ENCODE measurements at places on chromosomes 12 and 14.

- peak; percentile 40 for DNase-seq
Measured at GRCh38 chr12:4855121-4855924, 54.4 kb upstream of the KCNA1 start.

GRCh38 chr12:127677537-127678131 is 589.3 kb upstream of the TMEM132C start:
- peak; percentile 41 for DNase-seq

DNA sequence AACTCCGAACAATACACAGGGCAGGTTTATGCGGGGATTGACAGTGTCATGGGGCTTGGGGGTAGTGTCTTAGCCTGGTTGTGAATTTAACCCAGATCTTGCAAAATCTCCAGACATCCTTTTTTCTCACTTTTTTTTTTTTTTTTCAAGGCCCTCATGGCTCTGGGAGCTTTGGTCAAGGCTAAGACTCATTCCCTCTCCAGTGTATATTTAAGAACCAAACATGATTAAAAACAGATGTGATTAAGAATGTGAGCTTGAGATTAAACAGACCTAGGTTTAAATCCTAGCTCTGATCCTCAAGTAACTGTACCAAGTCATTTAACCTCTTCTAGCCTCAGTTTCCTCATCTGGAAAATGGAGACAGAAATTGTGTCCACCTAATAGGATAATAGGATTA is 151.7 kb upstream of the FUT8 start:
- no peak for DNase-seq

DNA sequence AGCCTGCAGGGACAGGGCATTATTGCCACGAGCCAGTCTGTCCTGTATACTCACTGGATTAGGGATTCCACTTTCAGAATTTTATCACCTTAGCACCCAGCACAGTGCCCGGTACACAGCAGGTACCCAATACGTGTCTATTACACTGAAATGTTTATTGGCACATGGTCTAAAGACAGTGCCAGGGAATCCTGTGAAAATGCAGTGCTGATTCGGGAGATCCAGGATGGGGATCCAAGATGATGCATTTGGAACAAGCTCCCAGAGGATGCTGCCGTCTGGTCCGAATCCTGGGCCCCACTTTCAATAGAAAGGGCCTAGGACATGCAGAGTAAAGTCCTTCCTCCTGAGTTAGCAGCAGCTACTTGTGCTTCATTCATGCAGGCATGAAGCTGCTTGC is 230.7 kb downstream of the CACNA1C start:
- no peak for DNase-seq

GRCh38 chr12:120581998-120582397 is 796 bp upstream of the POP5 start:
- DNase-seq = no peak

DNA sequence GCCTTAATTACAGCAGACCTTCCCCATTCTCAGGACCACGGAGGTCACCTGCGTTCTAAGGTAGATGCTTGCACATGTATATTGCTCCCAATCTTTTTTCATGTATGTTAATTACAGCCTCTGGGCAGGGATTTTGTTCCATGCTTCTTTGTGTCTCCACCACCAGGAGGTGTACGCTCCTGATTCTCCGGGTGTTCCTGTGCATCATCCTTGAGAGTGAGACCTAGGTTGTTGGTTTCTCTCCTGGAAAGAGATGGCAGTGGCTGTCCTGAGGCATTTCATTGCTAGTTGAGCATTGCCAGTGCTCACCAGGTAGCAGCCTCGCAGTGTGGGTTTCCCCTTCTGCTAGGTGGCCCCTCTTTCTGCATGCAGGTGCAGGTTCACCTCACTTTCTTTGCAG is 52.8 kb downstream of the KCNK13 start:
- no peak for DNase-seq

DNA sequence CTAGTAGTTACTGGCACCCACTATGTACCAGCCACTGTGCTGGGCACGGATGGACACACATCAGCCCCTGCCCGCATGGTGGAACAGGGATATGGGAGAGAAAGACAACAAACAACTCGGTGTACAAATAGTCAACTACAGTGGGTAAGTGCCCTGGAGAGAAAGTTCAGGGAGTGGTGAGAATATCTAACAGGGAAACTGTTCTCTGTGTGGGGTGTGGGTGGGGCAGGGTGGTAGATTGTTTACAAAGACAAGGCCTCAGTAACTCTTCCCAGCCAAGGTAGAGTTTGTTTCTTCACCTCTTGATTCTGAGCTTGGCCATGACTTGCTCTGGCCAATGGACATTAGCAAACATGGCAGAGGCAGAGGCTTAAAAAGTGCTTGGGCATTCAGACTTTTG is 12.9 kb upstream of the CLMN start:
- no peak for DNase-seq

DNA sequence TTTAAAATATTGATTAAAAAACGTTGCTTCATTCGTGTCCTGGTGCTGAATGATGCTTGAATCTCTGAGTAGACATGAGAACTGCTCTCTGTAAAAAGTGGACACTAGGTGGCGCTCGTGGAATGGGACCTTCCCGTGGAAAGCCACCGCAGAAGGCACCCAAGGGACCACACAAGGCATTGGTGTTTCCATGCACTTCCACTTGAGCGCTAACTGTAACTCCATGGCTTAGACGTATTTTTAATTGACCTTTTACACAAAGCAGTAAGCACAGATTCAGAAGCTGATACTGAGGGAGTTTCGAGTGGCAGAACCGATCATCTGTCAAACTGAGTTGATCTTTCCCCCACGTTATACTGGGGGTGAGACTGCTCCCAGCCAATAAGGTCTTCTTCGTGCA is 135.3 kb downstream of the PRKCH start:
- peak; percentile 76 for DNase-seq

DNA sequence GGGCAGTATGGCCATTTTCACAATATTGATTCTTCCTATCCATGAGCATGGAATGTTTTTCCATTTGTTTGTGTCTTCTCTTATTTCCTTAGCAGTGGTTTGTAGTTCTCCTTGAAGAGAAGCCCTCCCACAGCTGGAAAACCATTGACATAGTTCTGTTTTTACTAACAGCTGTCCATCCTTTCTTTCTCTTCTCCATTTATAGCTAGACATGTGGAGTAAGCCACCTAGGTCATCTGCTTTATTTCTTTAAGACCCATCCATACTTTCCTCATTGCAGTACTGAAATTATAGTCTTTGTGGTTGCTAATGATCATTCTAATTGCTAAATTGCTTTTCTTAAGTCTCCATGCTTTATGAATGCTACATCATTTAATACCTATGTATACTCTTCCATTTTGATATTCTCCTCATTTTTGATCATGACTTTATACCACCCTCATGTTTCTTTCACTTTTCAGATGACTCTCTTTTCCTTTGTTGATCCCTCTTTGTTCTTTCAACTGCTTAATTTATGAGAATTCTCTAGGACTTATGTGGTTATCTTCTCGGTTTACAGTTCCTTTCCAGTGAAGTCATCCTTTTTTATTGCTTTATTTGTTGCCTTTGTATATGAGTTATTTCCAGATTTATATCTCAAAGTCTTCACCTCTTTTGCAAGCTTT is 114.2 kb downstream of the PCNX1 start:
- DNase-seq = no peak

DNA sequence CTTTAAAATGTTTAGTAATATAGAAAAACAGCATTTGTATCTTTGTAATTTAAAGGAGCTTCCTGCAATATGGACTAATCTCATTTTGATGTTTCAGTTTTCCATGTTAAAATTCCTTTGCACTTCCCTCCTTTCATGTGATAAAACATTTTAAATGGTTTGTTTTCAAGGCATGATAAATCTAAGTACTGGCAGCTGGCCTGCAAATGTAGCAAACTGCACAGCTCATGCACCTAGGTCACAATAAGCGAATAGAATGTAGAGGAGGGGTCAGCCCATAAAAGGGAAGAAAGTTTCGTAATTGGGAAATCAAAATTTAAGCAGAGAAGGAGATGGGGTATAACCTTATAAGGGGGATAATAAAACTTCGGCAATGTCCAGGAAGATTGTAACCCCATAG is 80.0 kb upstream of the KCNH3 start:
- DNase-seq = no peak

GRCh38 chr14:64640839-64641238 is 63.4 kb upstream of the PLEKHG3 start:
- no peak for DNase-seq

DNA sequence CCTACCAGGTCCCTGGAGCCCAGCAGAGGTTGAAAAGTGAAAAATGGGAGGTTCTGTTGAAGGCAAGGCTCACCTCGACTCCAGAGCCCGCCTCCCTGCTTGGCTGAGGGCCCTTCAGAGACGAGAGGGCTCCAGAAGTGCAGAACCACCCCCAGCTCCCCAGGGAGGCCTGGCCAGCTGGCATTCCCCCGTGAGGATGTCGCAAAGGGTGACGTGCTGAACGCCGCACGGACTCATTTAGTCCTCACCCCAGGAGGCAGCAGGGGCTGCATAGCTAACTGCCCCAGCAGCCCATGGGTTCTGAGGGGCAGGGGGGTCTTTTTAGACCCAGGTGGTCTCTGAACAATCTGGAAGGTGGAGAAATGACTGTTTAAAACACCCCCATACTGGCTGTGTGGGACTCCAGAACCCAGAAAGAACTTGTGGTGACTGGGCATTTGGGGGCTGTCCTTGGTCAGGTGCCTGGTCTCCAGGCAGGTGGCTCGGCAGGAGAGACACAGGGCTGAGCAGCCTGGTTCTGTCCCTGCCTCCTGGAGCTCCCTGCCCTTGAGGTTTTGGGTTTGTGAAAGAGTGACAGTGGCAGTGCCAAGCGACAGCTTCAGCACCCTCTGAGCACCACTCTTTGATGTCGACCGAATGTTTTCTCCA is 32.0 kb downstream of the ANAPC7 start:
- DNase-seq = no peak

DNA sequence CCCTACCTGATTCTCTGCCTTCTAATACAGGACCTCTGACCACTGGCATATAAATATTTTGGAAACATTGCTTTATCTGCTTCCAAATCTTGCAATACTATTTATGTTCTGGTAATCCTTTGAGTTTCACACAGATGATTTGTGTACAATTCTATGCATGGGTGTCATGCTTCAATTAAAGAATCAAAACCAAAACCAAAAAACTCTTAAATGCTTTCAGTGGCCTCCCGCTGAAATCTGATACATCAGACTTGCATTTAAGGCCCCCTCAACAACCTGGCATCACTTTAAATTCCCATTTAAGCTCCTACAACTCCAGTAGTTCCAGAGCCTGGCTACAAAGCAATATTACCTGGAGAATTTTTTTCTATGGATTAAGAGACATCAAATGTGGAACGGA is 221.7 kb upstream of the NAV3 start:
- DNase-seq = no peak

DNA sequence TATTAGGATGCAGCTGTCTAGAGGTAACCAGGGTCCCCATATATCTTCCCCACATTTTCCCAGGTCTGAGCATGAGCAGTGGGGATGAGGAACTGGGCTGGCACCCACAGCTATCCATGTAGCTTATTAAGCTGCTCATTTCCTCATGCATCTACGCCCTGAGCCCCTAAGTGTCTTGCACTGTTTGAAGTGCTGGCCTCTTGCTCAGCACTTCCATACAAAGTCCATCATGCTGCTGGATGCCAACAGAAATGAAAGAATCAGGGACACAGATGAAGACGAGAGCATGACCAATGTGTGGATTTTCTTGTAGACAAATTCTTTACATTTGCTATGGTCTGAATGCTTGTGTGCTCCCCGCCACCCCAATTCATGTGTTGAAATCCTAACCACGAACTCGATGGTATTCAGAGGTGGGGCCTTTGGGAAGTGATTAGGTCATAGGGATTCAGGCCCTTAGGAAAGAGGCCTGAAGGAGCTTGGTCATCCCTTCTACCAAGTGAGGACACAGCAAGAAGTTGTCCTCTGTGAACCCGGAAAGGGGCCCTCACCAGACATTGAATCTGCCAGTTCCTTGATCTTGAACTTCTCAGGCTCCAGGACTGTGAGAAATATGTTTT is 54.5 kb downstream of the C12orf75 start:
- no peak for DNase-seq

GRCh38 chr12:67107751-67108269 is 161.3 kb upstream of the CAND1 start:
- no peak for DNase-seq

DNA sequence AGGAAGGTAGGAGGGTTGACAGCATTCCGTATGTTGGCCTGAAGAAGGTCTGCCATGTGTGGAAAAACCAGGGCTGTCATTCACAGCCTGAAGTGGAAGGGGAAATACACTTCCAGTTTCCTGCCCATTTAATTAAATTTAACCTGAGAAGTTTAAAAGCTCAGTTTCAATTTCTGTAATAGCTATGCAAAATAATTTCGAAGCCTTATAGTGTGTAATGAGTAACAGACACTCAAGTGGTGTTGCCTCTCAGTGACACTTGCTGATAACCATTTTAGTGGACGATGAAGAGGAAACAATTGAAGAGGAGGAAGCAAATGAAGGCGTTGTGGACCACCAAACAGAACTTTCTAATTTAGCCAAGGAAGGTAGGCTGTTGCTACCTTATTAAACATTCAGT is 44.8 kb downstream of the EP400 start:
- no peak for DNase-seq

DNA sequence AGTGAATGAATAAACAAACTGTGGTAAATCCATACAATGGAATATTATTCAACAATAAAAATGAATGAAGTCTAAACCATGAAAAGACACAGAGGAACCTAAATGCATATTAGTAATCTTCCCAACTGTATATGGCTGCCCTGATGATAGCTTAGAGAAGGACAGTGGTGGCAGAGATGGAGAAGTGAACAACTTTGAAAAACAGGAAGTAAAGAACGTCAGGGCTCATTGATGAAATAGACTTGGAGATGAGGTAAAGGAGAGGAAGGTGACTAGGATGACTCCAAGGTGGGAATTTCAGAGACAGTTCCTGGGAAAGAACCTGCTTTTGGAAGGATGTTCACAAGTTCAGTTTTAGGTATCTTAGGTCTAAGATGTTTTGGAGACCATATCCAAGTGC is 36.3 kb upstream of the NT5DC3 start:
- DNase-seq = no peak

- no peak for DNase-seq
Measured at GRCh38 chr12:12922191-12922616, 29.8 kb downstream of the GPRC5D start.

DNA sequence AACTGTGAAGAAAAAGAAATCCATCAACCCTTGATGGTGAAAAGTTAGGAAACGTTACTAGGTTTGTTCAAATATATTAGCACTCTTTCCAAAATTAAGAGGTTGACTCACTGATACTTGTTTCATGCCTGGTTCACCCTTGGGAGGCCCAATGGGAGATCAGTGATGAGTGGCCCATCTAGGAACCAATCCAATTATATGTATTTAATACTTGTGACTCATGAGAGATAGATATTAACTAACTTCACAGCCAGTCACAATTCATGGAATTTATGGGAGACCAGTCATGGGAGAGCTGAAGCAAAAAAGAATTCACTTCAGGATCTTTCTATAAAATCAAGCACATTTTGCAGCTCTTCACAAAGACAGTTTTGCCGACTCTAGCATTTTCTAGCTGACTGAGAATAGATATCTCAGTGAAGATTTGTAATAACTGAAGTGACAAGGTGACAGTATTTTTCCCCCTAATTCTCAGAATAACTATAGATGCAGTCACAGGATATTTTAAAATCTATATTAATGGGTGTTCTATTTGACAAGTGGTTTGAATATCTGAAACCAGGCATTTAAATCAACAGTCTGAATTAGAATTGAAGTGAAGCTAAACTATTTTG is 230.2 kb downstream of the EPS8 start:
- DNase-seq = no peak

GRCh38 chr12:111780166-111780565 is 13.4 kb downstream of the ALDH2 start:
- DNase-seq = no peak

Measured in activated T-cell treated with anti-CD3 and anti-CD28 coated beads, Interleukin-2, amount 50 U/mL, for 24 hours (primary cell).